NCI-H1436 treated with DMSO at 0.1 percent for 48 hours (cell line): ENCODE measurements at places on chromosomes 4 and X.

GRCh38 chr4:147407261-147408045 lies 73.4 kb upstream of the EDNRA start:
- DNase-seq, result no peak

GRCh38 chr4:92045718-92046117 lies 258.0 kb upstream of the GRID2 start:
- no peak for DNase-seq

DNA sequence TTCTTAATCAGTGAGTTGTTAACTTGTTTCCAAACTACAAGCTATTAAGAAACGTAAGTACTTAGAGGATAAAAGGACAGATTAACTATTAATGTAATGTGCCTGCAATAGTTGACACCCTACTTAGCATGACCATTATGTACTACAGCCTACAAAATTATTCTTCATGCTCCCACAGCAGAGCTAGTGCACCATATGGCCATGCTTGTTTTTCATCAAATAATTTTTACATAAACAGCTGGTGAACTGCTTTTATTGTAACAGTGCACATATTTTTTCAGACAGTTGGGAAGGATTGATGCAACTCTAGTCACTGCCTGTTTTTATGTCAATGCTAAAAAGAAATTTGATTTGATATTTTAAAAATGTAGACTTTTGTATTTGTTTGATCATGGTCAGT lies 10.2 kb upstream of the MAGEB10 start:
- DNase-seq, result no peak

DNA sequence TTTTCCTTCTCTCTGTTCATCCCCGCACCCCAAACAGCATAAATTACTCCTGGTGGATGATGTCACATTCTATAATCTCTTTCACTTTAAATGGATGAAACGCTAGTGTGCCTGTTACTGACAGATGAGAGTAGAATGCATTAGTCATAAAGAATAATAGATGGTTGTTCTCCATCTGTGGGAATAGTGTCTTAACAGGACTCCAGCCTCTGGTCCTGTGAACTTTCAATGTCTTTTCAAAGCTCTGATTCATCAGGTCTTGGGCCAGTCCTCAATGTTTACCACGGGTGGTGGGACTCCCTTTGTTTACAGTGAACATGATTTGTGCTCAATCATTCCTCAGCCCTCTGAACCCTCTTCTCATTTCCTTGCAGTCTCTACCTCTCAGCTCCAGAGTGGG lies 182.6 kb downstream of the GABRB1 start:
- no peak for DNase-seq

GRCh38 chr4:88109123-88109881 lies 49.1 kb downstream of the ABCG2 start:
- DNase-seq, result no peak

DNA sequence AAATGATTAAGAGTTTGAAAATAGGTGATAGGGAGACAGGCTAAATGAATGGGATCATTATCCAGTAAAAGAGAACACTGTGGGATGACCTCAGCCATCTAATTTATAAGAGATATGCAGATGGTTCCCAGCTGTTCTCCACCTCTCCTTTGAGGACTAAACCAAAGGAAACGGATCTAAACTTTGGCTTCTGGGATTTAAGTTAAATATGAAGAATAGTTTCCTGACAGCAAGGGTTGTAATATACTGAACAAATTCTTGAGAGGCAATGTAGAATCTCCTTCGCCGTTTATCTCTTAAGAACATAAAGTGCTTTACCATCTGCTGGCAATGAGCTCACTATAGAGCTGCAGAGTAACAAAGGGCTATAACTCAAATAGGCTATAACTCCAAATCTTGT lies 35.4 kb upstream of the HPGDS start:
- no peak for DNase-seq

- no peak for DNase-seq
These were observed 183.6 kb upstream of the DKK2 start for GRCh38 chr4:107219681-107220080.

DNA sequence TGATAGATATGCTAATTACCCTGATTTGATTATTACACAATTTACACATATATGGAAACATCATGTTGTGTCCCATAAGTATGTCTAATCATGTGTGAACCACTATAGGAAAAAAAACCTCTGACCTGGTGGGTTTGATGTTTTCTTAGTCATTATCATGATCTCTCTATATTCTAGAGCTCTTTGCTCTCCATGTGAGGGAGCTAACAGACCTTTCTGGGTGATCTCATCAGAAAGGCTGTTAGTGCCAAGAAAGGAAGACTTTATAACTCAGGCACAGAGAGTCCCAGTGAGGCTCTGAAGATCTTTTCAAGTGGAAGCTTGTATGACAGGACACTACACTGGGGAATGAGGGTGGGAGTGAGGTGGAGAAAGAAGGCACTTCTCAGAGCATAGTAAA lies 527.7 kb upstream of the MAGEB2 start:
- no peak for DNase-seq
